HFFc6 (cell line): ENCODE measurements at places on chromosomes 3 and 15. TPM values are rescaled to one million over a fixed set of nuclear protein-coding genes. Genes with fewer than 3 reads are reported as not detected.

Gene NR2E3
- not detected in 3 replicates for total RNA-seq

Gene NTRK3
- total RNA-seq: 0.05 TPM in 1 of 3 replicates, not detected in the others

Gene ELP6
- 29.2 to 36.1 TPM (median 32.8 TPM) in 3 replicates for total RNA-seq

Gene NEK10
- 5.2 to 9.5 TPM (median 9.3 TPM) in 3 replicates for total RNA-seq

Gene GUCA1C
- total RNA-seq: not detected in 3 replicates

Gene SAMMSON
- not detected in 2 replicates for total RNA-seq

Gene SEMA6D
- total RNA-seq: 2.0 and 2.5 TPM in 2 replicates

Gene RPL15
- total RNA-seq: 1,680 and 1,714 TPM in 2 replicates

Gene RGMA
- 0.07 to 0.25 TPM (median 0.18 TPM) in 3 replicates for total RNA-seq

Gene SNRPA1
- 66.3 and 78.8 TPM in 2 replicates for total RNA-seq

Gene WDR72
- not detected in 3 replicates for total RNA-seq

Gene ZIC4
- total RNA-seq: 0.28 to 0.57 TPM (median 0.30 TPM) in 3 replicates

Gene CELF6
- total RNA-seq: 0.11 to 0.15 TPM (median 0.13 TPM) in 3 replicates

Gene MYO1E
- 116 to 132 TPM (median 118 TPM) in 3 replicates for total RNA-seq

Gene C3orf80
- 0.43 and 0.78 TPM in 2 replicates for total RNA-seq

Gene TMEM89
- not detected in 3 replicates for total RNA-seq

Gene SPINT1
- total RNA-seq: 0.14 to 0.61 TPM (median 0.50 TPM) in 3 replicates

Gene LRRK1
- 10.9 to 13.6 TPM (median 13.4 TPM) in 3 replicates for total RNA-seq

Gene CAPN3
- total RNA-seq: 1.4 and 1.7 TPM in 2 replicates

Gene CPB1
- total RNA-seq: not detected in 3 replicates

Gene SNTN
- not detected in 2 replicates for total RNA-seq

Gene MORF4L1
- total RNA-seq: 341 to 386 TPM (median 376 TPM) in 3 replicates

Gene IMPG2
- 0.03 to 0.07 TPM (median 0.05 TPM) in 3 replicates for total RNA-seq

Gene FGD5
- not detected in 3 replicates for total RNA-seq

Gene TRH
- not detected in 3 replicates for total RNA-seq

Gene SLC24A5
- not detected in 3 replicates for total RNA-seq

Gene SUCNR1
- total RNA-seq: not detected in 3 replicates

Gene SAMD7
- total RNA-seq: not detected in 2 replicates

Gene CTXN2
- total RNA-seq: not detected in 3 replicates

Gene FEZF2
- not detected in 3 replicates for total RNA-seq
